Left cardiac atrium (tissue), 4 donors: ENCODE measurements at places on chromosomes 3 and 15.
A peak's percentile ranks its signal among the peaks of the same experiment; 100 is the strongest.

DNA sequence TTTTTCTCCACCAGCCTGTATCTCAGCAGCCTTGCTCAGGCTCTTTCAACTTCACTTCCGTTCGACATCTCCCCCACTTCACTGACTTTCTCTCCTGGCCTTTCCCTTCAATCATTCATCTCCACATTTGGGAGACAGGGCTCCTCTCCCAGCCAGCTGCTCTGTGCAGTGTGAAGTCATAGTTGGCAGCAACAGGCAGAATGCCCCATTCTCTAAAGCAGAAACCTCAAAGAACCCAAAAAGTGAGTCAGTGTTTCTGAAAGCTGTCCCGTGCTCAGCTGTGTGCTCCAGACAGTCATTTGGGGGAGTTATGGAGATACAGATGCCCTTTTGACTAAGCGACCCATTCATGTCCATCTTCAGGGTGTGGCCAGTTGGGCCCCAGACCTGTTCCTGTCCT lies 54.3 kb downstream of the NTRK3 start:
- DNase-seq: no peak

- no peak for DNase-seq
Observed at GRCh38 chr3:42763021-42763420, 10.0 kb downstream of the CCDC13 start.

- no peak for DNase-seq
Observed at GRCh38 chr15:82140886-82141285, 95.1 kb upstream of the MEX3B start.

DNA sequence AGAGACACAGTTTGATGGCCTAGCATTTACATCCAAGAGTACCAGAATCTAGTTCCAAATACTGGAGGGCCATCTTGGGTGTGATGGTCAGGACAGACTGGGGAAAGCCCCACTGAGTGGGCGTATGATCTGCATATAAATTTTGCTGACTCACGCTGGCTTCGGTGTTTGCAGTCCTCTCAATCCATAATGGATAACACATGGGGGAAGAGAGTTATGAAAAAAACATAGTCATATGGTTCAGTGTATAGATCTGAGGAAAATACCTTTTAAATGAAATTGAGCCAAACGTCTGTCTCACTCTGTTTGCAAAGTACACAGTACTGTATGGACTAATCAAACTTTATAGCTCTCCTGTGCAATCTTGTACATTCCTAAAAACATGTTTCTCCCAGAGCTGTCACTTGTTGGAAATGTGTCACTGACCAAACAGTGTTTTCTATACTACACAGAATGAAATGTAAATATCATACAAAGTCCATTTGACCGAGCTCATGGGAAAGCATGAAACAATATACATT lies 125.3 kb upstream of the THBS1 start:
- DNase-seq: no peak

GRCh38 chr3:142236173-142236572 lies 10.8 kb upstream of the GK5 start:
- no peak for DNase-seq

DNA sequence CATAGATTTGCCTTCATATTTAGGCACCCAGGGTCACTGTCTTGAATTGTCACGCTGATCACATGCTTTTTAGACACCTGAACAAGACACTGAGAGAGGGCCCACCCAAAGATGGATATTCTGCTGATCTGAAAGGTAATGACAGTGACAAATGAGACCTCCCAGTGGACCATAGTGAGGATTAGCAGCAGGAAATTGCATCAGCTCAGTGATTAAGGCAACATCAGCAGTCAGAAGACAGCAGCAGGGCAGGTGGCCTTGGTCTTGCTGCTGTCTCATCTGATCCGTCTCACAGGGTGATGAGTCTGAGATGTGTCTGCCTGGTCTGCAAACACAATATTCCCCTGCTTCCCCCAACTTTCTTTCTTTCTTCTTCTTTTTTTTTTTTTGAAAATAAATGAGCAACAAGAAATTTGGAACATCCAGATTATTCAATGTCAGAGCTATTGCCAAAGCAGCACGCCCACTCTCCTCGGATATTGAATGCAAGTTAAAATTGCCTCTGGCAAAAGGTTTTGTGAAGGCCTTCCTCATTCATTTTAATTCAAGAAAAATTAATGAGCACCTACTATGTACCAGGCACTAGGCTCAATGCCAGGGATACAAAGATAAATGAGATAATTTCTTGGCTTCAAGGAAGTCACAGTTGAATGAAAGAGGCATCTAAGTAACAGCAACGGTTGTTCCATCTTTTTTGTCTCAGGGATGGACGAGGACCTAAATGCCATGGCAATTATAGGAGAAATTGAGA lies 14.1 kb downstream of the OTOL1 start:
- no peak for DNase-seq

DNA sequence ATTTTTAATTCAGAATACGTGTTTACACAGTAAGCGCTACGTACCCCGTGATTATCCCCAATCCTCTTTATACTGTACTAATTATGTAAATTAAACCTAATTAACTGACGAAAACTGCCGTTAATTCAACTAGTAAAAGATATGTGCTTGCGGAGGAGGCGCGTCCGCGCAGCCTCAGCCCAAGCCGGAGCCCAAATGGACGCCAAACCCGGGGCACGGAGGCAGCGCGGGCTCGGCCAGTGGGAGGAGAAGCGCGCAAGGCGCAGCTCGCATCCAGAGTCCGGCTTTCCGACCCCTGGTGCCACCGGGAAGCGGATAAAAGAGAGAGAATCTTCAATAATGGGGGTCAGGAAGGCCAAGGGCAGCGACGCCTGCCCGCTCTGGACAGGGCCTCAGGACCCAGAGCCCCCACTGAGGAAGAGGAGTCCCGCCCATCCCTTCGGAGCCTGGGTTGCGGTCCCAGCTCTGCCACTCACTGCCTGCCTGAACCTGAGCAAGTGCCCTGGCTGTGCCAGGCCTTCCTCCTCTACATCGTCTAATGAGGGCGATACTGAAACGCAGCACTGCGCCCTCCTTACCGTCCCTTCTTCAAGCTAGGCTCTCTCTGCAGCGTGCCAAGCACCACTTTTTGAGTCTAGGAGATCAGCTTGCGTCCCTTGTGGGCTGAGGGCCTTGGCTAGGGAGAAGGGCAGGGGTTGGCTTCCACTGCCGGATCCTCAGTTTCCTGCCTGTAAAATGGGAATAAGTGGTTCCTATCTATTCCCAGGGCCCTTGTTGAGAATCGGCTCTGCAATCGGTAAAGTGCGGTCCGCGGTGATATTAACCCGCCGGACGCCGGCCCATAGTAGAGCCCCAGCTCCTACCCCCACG lies 5.0 kb upstream of the SKOR1 start:
- DNase-seq: peak; percentile 13

DNA sequence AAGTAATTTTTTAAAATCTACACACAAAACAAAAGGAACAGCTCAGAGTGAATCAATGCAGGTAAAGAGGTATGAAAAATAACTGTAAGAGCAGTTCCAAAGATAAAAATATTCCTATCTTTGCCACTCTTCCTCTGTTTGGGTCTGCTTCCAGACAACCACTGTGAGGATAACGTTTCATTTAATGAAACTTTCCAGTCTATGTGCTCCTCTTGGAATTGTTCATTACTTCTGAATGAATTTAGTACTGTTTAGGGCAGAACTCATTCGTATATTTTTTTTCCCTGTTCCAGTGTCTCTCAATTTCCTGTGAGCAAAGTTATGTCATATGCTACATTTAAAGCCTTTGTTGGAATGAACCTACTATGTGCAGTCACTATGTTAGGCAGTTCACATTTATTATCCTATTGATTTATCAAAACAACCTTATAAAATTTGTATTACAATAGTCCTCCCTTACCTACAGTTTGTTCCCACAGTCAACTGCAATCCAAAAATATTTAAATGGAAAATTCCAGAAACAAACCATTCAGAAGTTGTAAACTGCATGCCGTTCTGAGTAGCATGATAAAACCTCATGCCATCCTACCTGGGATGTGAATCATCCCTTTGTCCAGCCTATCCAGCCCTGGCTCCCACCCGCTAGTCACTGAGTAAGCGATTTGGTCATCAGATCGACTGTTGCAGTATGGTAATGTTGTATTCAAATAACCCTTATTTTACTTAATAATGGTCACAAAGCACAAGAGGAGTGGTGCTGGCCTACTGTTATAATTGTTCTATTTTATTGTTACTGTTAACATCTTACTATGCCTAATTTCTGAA lies 98.1 kb downstream of the TMCC1 start:
- DNase-seq: no peak

DNA sequence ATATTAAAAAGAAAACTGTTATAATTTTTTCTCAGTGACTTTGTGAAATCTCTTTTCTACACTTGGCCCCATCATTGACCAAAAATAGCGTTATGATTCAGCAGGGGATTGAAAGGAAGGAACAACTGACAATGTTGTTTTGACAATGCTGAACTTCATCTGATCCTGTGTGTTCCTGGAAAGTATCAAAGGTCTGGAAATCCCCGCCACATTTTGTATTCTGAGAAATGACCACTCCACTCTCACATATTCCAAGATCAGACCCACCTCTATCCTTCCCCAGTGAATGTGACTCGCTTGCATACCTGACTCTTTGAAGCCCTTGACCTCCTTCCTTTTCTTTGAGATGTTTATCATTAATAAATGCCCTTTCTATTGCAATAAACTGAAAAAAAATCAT lies 9.7 kb upstream of the RIOX2 start:
- no peak for DNase-seq

GRCh38 chr15:60382773-60383674 lies 14.8 kb downstream of the ANXA2 start:
- DNase-seq: no peak

DNA sequence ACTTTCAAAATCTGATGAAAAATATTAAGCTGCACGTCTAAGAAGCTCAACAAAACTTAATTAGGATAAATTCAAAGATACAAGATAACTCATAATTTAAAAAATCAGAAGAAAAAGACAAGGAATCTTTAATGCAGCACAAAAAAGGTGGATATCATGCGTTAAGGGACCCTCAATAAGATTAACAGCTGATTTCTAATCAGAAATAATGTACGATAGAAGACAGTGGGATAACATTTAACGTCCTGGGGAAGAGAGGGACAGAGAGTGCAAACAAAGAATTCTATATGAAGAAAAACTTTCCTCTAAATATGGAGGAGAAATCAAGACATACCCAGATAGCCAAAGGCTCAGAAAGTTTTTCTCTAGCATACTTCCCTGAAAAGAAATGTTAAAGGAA lies 519.5 kb downstream of the PYDC2 start:
- no peak for DNase-seq

DNA sequence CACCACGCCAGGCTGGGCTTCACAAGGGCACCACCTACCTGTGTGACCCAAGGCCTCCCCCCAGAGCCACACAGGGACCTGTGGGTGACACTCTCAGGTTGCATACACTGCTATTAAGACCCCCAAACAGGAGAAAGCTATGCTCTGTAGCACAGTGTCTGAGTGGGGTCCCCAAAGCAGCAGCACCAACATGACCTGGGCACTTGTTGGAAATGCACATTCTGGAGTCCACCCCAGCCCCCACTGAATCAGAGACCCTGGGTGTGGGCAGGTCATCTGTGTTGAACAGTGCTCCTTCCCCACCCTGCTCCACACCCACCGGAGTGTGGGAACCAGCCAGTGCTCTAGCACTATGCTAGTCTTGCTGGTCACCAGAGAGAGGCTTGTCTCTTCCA lies 76.1 kb downstream of the ADAMTS17 start:
- no peak for DNase-seq

- DNase-seq: no peak
Observed at GRCh38 chr3:127914584-127914983, 448 bp upstream of the KBTBD12 start.

DNA sequence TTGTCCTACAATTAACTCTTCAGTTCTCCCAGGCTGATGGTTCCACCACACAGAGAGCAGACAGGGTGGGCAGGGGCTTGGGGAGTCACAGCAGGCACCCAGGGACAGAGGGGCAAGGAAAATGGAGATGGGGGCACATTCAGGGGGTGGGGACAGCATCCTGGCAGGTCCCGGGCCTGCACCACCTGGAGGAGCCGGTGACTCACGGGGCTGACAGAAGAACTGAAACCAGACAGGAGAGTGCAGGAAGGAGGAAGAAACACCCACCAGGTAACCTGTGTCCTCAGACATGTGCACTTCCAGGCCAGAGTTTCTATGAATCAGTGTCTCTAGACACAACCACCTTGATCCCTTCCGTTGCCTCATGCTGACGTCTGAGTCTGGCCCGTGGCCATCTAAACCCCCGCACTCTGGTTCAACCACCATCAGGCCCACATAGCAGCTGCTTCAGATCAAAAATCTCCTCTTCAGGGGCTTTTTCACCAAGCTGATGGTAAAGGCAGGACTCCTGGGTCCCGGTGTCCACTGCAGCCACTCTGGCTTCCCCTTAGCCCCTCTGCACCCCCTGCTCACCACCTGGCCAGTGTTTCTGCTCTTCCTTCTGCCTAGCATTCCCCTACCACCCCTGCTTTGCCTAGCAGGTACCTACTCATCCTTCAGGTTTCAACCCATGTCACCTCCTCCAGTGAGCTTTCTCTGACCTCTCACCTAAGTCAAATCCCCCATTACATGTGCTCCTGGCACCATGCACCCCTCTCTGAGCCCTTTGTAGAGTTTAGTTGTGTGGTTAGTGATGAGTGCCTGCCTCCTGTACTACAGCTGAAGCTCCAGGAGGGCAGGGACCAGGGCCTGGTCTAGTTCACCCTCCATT lies 16.5 kb upstream of the CYP11A1 start:
- DNase-seq: no peak

DNA sequence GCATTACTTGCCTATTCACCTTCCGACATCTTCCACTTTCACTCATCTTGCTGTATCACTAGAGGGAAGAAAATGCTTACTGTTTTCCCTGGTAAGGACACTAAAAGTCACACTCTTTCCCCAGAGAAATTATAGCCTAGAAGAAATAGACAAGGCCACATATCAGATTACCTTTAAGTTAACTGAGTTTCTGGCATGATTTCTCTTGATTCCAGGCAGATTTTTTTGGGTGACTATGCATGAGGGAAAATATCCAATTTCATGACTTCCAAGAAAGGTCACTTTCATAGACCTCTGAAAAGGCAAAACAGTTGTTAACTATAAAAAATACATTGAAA lies 30.3 kb downstream of the TCF12 start:
- no peak for DNase-seq

DNA sequence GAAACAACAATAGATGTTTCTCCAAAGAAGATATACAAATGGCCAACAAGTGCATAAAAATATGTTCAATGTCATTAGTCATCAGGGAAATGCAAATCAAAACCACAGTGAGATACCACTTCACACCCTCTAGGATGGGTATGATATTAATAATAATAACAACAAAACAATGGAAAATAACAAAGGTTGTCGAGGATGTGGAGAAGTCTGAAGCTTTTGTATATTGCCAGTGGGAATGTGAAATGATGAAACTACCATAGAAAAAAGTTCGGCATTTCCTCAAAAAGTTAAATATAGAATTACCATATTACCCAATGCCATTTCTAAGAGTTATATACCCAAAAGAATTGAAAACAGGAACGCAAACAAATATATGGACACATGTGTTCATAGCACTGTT lies 10.8 kb downstream of the BHLHE40 start:
- no peak for DNase-seq

- no peak for DNase-seq
Observed at GRCh38 chr15:101017093-101017754, 98.1 kb downstream of the LRRK1 start.

DNA sequence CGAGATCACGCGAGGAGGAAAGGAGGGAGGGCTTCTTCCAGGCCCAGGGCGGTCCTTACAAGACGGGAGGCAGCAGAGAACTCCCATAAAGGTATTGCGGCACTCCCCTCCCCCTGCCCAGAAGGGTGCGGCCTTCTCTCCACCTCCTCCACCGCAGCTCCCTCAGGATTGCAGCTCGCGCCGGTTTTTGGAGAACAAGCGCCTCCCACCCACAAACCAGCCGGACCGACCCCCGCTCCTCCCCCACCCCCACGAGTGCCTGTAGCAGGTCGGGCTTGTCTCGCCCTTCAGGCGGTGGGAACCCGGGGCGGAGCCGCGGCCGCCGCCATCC lies 1.1 kb upstream of the SETD5 start:
- DNase-seq: peak; percentile 90
